ENCODE measurements at places on chromosomes 5 and 9.
A peak's percentile ranks its signal among the peaks of the same experiment; 100 is the strongest.

- no peak for DNase-seq
These were observed 43.2 kb downstream of the RFX3 start for GRCh38 chr9:3482578-3482977.

- DNase-seq = peak; percentile 81
These were observed 125.1 kb downstream of the C9orf50 start for GRCh38 chr9:129495620-129496472.

DNA sequence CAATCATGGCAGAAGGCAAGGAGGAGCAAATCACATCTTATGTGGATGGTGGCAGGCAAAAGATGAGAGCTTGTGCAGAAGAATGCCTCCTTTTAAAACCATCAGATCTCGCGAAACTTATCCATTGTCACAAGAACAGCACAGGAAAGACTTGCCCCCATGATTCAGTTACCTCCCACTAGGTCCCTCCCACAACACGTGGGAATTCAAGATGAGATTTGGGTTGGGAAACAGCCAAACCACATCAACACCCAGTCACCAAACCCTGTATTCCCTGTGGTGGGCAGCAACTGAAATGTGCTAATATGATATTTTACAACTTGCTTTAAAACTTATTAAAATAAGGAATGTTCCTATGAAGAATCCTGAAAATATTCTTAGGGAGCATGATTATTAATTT is 54.2 kb downstream of the RASGRF2 start:
- DNase-seq = no peak

- DNase-seq = no peak
These were observed 15.0 kb upstream of the SCGB3A1 start for GRCh38 chr5:180606215-180606785.

DNA sequence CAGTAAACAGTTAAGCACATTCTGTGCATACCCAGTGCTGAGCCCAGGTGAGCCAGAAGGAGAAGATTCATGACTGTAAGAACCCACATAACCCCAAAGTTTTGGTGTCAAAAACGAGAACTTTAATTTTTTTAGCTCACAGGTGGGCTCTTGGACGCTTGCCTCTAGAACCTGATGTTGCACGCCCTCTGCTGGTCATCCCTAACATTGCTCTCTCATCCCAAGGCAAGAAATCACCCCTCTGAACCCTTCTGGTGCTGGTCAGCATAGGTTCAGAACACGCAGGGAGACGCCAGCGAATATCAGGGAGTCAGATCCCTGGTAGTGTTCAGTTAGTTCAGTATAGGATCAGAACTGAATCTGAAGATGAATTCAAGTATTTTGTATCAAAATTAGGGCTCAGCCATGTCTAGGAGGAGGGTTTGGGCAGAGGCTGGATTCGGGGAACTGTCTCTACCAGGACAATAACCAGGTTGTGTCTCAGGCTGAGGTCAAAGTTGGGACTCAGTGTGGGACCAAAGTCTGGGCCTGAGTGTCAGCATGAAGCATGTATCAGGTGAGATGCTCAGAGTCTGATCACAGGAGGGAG is 4.1 kb upstream of the DNAJB5 start:
- no peak for DNase-seq

- DNase-seq = no peak
These were observed 1.5 kb downstream of the SYNPO start for GRCh38 chr5:150641824-150642566.

- DNase-seq = no peak
These were observed 21.0 kb downstream of the TSC1 start for GRCh38 chr9:132923346-132923902.

DNA sequence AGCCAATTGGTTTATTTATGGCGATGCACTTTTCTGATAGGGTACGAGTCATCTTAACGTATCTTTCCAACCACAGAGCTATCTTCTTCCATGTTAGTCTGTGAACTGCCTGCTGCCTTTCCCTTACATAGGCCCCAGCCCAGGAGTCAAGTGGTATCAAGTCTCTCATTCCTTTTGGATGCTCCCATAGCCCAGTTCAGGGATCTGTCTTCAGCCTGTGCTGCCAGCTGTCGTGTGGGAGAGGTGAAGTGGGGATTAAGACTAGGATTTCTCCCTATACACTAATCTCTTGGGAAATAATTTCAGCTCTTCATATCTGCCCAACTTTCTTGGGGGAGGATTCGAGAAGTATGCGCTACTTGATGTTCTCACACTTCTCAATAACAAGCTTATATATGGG is 475.7 kb downstream of the EBF1 start:
- no peak for DNase-seq

DNA sequence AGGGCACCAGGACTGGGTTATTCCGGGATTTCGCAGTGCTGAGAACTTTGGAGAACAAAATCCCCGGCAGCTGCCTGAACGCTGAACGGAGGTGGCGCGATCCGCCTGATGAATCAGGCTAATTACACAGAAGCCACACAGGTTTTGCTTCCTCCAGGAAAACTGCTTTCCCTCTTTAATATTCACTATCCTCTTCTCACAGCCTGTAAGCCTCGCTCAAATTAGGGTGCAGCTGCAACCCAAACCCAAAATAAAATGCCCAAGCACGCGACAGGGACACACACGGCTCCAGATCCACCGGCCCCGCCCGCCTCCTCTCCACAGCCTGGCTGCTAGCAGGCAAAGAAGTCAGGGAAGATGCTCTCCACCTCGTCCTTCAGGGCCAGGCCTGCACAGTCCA is 6.0 kb downstream of the SOHLH1 start:
- no peak for DNase-seq

DNA sequence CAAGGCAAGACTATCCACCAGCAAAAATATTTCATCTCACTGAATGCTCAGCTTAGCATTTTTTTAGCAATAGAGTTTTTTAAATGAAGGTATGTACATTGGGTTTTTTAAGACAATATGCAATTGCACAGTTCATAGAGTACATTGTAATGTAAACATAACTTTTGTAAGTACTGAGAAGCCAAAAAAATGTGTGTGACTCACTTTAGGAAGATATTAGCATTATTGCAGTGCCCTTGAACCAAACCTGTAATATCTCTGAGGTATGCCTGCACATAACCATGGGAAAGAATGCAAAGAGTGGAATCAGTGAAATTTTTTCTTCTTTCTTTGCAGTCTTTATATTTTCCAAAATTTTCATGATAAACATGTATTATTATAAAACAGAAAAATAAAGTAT is 1533.3 kb upstream of the WWC1 start:
- DNase-seq = no peak
